ENCODE measurements at places on chromosomes 2 and 18. TPM values are rescaled to one million over a fixed set of nuclear protein-coding genes. Genes with fewer than 3 reads are reported as not detected.

Gene PSTPIP2
- 4.7 TPM for total RNA-seq

Gene MTCL1
- total RNA-seq: 27.1 TPM

Gene POU3F3
- not detected for total RNA-seq

Gene DYSF
- 135 TPM for total RNA-seq

Gene GALNT1
- 359 TPM for total RNA-seq

Gene SFT2D3
- 4.9 TPM for total RNA-seq

Gene RASGRP3
- total RNA-seq: 42.4 TPM

Gene REG1B
- total RNA-seq: not detected

Gene GPR45
- total RNA-seq: not detected

Gene PLA2R1
- 21.4 TPM for total RNA-seq

Gene ERICH2
- total RNA-seq: not detected

Gene IL36B
- not detected for total RNA-seq

Gene NFATC1
- 5.7 TPM for total RNA-seq

Gene KHK
- total RNA-seq: 3.4 TPM

Gene RUFY4
- total RNA-seq: not detected

Gene BBS5
- total RNA-seq: 6.3 TPM

Gene SP3
- 91.1 TPM for total RNA-seq

Gene ALPI
- not detected for total RNA-seq

All from thoracic aorta endothelial cell (primary cell).